ENCODE measurements at places on chromosomes 5 and 9. TPM values are rescaled to one million over a fixed set of nuclear protein-coding genes. Genes with fewer than 3 reads are reported as not detected.

Gene PCDHB14
- 0.31 TPM for total RNA-seq

Gene BSPRY
- 31.5 TPM for total RNA-seq

Gene PTGER4
- 3.6 TPM for total RNA-seq

Gene TAF11L10
- total RNA-seq, result not detected

Gene FAM81B
- total RNA-seq, result not detected

Gene CRB2
- 0.78 TPM for total RNA-seq

Gene PPIC
- total RNA-seq, result 26.3 TPM

Gene SHOC1
- total RNA-seq, result not detected

Gene F2RL2
- total RNA-seq, result 0.34 TPM

Gene MAP1B
- not detected for total RNA-seq

Gene SLCO6A1
- not detected for total RNA-seq

Gene ANKRD31
- total RNA-seq, result not detected

DNA sequence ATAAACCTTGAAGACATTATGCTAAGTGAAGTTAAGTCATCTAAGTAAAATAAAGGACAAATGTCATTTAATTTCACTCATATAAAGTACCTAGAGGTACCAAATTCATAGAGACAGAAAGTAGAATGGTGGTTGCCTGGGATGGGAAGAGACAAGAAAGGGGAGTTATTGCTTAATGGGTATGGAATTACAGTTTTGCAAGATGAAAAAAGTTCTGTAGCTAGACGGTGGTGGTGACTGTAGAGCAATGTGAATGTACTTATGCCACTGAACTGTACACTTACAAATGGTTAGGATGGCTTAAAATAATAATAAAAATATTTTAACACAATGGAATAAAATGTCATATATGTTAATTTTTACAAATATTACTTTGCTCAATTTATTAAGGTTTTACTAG is 128.0 kb downstream of the MPDZ start:
- DNase-seq, result no peak

GRCh38 chr5:42005561-42006153 is 80.6 kb downstream of the FBXO4 start:
- DNase-seq, result peak; percentile 16

- no peak for DNase-seq
These were observed 62.0 kb upstream of the RNU6ATAC start for GRCh38 chr9:134226221-134226930.

DNA sequence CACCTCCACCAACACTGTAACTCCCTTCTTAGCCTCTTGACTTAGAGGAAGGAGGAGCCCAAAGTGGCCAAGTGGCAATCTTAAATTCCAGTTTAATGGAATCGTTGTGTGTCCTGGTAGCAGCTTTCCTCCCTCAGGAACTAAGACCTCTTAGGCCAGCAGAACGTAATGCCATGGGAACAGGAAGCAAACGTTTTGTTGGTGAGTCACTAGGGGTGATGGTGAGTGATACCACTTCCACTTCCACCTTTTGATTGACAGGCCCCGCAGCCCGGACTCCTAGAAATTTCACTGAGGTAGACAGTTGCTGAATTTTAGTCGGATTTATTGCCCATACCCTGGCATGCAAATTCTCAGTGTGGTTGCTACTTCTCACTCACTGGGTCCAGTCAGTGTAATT is 94.2 kb upstream of the FBN2 start:
- peak; percentile 4 for DNase-seq

- DNase-seq, result no peak
These were observed 30.4 kb upstream of the KCNV2 start for GRCh38 chr9:2686911-2687310.

- DNase-seq, result no peak
These were observed 41.5 kb downstream of the VAV2 start for GRCh38 chr9:133950629-133951111.

DNA sequence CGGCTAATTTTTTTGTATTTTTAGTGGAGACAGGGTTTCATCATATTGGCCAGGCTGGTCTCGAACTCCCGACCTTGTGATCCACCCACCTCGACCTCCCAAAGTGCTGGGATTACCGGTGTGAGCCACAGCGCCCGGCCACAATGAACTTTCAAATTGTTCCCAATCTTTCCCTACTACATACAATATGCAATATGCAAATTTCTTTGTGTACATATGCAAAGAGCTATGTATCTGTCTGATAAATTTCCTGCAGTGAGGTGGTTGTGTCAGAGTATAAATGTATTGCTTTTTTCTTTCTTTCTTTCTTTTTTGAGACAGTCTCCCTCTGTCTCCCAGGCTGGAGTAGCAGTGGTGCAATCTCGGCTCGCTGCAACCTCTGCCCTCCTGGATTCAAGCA is 48.8 kb upstream of the PLPP1 start:
- no peak for DNase-seq

DNA sequence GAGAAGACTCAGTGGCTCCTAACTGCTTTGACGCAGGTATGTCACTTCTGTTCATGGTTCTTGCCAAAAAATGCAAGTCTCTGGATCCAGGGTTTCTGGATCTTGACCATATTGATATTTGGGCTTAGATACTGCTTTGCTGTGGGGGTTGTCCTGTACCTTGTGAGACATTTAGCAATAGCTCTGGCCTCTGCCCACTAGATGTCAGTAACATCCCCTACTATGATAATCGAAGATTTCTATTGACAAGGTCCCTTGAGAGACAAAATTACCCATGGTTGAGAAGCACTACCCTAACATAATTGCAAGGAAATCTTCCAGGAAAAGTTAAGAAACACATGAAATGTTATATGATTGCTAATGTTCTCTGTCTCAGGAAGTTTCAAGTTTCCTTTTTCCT is 285.4 kb downstream of the TMEM232 start:
- peak; percentile 47 for DNase-seq

GRCh38 chr5:136810261-136810801 is 445.0 kb upstream of the TRPC7 start:
- no peak for DNase-seq

DNA sequence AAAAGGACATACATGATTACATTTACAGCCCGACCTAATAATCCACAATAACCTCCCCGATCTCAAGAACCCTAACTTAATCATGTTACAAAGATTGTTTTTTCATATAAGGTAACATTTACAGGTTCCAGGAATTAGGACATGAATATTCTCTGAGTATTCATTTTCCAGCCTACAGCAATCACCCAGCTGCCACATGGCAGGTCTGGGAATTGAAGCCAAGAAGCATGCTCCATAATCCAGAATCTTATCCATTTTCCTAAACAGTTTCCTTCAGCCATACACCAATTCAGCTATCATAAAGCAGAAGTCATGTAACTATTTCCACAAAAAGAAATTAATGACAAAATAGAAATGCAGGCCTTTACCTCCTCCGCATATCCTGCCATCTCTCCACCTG is 163.4 kb downstream of the CAAP1 start:
- DNase-seq, result no peak

- no peak for DNase-seq
These were observed 27.4 kb downstream of the ABO start for GRCh38 chr9:133247632-133248031.

GRCh38 chr9:79471580-79472543 is 99.9 kb upstream of the TLE4 start:
- peak; percentile 20 for DNase-seq

GRCh38 chr5:159179529-159180305 is 29.6 kb downstream of the RNF145 start:
- DNase-seq, result no peak

DNA sequence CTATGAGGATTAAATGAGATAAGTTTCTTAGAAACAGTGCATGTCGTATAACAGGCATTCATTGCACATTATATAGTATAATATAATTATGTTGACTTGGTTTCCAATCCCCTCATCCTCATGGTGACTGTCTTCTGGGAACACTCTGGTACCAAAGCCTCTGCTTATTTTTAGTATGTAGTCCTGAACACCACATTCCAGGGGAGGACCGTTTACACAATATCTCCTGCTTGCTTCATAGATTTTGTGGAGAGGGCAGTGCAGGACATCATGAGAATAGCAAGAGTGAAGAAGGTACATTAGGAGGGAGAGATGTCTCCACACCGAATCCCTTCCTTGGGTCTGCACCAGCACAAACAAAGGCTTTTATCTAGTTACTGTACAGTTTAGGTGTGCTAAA is 20.5 kb upstream of the BHMT start:
- no peak for DNase-seq

DNA sequence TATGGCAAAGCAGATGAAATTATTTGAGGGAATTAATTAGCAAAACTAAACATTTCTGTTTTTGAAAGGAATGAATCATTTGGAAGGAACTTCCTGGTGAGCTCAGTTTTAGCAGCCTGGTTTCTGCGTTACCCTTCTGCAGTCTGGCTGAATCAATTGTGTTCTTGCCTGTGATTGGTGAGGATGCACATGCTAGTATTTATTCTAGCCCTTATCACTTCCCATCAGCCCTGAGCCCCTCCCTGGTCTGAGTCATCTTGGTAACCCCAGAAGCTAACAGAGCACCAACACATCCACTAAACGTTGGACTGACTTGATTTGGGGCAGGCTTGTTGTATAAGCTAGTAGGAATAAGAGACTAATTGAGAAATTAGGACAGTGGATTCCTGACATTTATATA is 6.6 kb downstream of the TJP2 start:
- peak; percentile 92 for DNase-seq

DNA sequence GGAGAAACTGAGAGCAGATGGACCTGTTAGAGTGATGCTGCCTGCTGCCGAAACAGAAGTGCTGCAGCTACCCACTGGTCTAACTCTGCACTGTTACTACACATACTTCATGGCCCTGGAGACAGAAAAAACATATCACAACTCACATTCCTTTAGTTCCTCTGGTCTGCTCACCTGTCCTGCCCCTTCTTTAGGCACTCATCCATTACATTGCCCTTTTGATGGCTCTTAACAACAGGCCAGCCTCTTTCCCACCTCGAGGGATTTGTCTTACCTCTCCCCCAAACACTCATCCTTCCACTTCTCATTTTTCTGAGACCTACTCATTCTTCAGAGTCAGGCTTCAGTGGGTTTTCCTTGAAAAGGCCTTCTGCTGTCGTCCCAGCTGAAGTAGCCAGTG is 49.2 kb downstream of the KCTD16 start:
- no peak for DNase-seq

GRCh38 chr5:56329652-56330051 is 96.5 kb upstream of the ANKRD55 start:
- peak; percentile 30 for DNase-seq

DNA sequence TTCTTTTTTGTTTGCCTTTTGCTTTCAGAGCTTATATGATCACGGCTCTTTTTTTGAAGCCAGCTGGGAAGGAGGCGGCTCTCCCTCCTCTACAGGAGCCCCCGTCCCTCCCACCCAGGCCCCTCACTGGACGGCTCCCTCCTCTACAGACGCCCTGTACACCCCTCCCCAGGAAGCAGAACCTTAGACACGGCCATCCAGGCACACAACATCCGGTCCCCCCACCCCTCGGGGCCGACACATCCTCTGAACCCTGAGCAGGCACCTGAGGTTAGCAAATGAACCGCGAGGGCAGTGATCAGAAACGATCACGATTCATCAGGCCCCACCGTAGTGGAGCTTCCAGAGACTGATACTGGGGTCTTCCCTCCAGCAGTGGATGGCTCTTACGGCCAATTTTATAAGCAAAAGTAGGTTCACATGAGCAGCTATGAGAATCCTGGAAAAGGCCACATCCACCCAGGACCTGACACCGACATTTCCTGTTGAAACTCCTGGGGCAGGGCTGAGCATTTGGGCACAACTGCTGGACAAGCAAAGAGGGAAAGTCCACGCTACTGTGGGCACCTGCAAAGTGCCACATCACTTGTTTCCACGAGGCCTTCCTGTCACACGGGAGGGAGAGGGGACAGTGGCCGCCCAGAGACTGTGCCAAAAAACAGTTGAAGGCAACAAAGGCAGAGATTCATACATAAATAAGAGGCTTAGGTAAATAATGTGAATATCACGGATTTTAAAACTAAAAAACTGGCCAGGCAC is 78.9 kb downstream of the SEMA4D start:
- DNase-seq, result no peak

DNA sequence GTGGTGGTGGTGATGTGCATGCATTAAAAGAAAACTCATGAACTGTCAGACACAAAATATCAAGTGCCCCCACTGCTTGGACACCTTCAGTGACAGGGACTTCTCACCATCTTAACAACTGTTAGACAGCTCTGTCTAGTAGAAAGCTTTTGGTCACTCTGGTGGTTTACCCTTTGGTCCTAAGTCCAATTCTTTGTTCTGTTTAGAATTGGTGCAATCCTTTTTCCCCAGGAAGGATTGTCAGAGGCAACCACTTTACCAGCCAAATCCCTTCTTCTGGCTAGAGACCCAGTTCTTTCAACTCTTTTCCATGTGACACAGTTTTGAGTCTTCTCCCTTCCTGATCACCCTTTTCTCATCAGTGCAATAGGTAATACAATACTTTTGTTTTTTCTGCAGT is 140.2 kb downstream of the SEC61B start:
- no peak for DNase-seq

- no peak for DNase-seq
These were observed 76.3 kb downstream of the AOPEP start for GRCh38 chr9:94802793-94803192.

GRCh38 chr5:12854386-12854785 is 950.1 kb upstream of the CTNND2 start:
- DNase-seq, result no peak

- no peak for DNase-seq
These were observed 89.9 kb upstream of the FSD1L start for GRCh38 chr9:105357937-105358336.

- DNase-seq, result no peak
These were observed 79.2 kb upstream of the ABCA1 start for GRCh38 chr9:105007143-105007542.

DNA sequence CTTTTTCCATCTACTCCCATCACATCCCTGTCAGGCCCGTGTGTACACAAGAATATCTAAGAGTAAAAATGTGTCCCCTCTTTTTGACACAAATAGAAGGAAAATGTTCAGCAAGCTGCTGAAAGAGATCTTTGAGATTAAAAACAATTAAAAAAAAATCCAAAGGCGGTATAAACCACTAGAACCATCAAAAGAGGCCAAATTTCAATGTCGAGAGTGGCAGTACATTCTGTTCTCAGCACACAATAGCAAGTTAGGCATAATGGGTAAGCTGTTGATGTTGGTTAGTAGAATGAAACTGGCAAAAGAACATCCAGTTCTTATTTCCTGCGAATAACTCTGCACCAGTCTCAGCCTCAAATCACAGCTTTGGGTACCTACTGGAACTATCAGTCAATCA is 95.2 kb upstream of the IL7R start:
- no peak for DNase-seq

- DNase-seq, result no peak
These were observed 14.5 kb downstream of the EDIL3 start for GRCh38 chr5:84370176-84370575.
